Foreskin keratinocyte (primary cell): ENCODE measurements at places on chromosomes 1 and 21. TPM values are rescaled to one million over a fixed set of nuclear protein-coding genes. Genes with fewer than 3 reads are reported as not detected.

The PRRX1 gene
- 0.04 TPM in 1 of 2 replicates, not detected in the other for total RNA-seq

The HTR1D gene
- 0.14 and 0.24 TPM in 2 replicates for total RNA-seq

The DIO1 gene
- total RNA-seq = not detected in 2 replicates

The C8A gene
- not detected in 2 replicates for total RNA-seq

The SSX2IP gene
- total RNA-seq = 19.5 TPM in 2 replicates

The RGS1 gene
- total RNA-seq = not detected in 2 replicates

The CEP350 gene
- 24.4 and 25.5 TPM in 2 replicates for total RNA-seq

The KCNJ10 gene
- total RNA-seq = not detected in 2 replicates
